ENCODE measurements at places on chromosomes 5 and 9.
A peak's percentile ranks its signal among the peaks of the same experiment; 100 is the strongest.

DNA sequence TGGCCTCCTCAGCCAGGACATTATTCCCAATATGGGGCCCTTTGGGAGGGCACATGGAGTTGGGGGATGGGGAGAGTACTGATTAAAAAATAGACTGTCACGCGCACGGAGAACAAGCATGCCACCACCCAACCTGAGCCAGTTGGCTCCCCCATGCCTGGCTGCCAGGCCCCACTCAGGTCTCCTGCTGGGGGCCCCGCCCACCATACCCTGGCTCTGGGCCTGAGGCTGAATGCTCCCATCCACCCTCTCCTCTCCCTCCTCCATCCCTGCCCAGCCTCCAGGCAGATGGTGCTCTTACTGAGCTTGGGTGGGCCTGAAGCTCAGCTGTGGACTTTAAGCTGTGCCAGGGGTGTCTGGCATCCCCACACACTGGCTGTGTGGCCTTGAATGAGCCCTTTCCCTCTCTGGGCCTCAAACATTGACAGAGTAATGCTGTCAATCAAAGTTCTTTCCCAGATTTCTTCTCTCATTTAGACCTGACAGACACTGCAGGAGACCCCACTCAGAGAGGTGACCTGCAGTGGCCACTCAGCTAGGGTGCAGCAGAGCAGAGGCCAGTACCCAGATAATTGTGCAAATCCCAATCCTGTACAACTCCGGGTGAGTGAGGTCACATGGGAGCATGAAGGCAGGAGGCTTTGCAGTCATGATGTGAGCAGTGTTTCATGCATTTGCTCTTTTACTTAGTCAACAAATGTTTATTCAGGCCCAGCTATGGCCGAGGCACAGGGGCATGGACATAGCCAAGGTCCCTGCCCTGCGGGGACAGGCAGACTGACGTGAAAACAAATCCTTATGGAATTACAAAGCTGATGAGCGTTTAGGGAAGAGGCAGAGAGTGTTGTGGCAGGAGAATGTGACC, 9.8 kb upstream of the SYNPO start:
- DNase-seq = no peak

GRCh38 chr5:169408171-169408570, 107.2 kb upstream of the SLIT3 start:
- DNase-seq = no peak

GRCh38 chr5:439636-440035, 3.3 kb upstream of the EXOC3 start:
- DNase-seq = no peak

- no peak for DNase-seq
These were observed 122.9 kb upstream of the SARDH start for GRCh38 chr9:133861086-133861485.

DNA sequence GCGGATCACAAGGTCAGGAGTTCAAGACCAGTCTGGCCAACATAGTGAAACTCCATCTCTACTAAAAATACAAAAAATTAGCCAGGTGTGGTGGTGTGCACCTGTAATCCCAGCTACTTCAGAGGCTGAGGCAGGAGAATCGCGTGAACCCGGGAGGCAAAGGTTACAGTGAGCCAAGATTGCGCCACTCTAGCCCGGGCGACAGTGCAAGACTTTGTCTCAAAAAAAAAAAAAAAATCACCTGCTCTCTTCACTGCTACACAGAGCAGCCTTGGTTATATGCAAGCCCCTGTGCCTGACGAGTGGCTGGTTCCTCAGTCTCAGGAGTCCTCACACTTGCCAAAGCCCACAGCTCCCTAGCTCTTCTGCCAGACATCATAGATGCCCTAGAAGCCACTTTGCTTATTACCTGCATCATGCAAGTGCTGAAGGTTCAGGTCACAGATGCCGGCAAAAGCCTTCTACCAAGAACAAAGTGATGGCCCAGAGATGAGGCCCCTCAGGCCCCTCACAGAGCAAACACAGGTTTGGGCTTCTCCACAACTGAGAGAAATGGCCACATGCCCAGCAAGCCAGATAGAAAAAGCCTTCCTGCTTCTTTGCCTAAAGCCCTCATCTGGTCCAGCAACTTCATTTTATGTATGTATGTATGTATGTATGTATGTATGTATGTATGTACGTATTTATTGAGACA, 176.4 kb downstream of the AUH start:
- DNase-seq = no peak

DNA sequence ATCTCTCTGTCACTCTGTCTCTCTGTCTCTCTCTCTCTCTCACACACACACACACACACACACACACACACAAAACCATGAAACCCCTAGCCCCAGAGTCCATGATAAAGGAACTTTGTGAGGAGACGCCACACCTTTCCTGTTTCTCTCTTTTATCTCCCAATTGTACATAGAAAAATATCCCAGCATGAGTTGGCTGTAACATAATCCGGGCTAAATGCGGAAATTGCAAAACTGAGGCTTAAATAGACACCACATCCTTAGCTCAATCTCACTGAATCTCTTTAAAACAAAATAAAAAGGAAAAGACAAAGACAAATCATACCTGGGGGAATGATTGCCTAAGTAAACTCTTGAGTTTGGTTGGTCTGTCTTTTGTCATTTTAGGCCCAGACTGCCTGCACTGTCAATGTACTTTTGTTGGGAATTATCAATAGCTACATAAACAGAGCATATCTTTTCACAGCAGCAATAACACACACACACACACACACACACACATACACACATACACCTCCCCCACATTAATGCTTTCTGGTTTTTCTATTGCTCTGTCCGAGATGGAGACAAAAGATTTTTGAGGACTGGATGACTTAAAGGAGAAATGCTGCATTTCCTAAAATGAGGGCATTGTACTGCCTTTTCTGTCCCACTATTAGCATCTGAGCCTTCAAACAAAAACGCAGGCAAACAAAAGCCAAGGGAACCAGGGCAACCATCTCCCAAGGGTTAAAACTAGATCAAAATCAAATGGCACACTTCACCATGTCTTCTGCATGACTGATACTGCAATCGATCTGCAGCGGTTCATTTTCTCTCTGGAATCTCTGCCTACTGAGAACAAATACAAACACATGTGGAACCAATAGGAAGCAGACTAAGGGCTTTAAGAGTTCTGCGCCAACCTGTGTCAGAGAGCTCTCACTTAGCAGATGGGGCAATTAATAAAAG, 321.5 kb downstream of the NFIB start:
- DNase-seq = no peak

DNA sequence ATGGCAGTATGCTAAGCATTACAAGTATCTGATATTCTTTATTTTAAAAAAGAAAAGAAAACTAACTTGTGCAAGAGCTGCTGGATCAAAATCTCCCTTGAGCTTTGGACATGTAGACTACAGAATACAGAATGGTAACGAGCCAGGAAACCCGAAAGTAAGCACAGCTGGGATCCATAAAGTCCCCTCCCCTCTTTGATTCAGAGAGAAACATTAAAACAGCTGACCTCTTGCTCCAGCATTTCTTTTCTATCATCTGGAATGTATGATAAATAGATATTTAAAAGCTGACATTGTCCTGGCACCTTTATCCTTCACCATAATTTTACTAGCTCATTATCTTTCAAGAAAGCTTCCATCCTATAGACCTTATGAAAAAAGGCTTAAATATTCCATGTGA, 28.2 kb upstream of the LPAR1 start:
- no peak for DNase-seq

- DNase-seq = no peak
These were observed 218.9 kb downstream of the CACNA1B start for GRCh38 chr9:138096519-138096845.

GRCh38 chr5:78771260-78772205, 123.0 kb upstream of the LHFPL2 start:
- DNase-seq = no peak

- DNase-seq = no peak
These were observed 54.7 kb upstream of the PRLR start for GRCh38 chr5:35285011-35285410.

GRCh38 chr5:96614110-96614691, 48.0 kb upstream of the CAST start:
- DNase-seq = peak; percentile 37

DNA sequence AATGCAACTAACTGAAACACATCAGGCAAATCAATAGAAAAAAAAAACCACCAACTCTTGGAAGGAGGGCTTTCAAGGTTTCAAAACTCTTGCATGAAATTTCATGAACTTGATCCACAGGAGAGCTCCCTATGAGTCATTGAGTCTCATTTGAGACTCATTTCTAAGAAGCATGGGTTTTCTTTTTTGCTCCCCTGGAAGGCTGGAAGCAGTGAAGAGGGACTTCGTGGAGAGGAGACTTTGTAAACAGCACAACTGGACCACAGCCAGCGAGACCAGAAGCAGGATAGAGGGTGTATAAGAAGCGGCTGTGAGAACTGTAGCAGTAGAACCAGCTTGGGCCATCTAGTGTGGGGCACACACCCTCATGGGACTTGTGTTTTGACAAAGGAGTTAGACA, 41.2 kb upstream of the RAPGEF1 start:
- DNase-seq = no peak

DNA sequence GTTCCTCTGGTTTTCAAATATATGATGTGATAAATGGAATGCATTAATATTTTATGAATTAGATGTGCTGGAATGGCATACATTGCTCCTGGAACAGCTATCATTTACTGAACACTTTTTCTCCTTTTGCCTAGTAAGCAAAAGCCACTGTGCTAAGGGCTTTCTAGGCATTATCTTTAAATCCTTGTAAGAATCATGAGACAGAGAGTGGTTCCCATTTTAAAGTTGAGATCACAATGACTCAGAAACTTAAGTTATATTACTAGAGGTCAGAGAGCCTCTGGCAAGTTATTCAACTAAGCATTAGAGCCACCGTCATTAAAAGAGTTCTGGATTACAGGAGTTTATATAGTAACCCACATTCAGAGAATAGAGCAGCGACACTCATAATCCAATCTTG, 26.7 kb upstream of the FSD1L start:
- no peak for DNase-seq

DNA sequence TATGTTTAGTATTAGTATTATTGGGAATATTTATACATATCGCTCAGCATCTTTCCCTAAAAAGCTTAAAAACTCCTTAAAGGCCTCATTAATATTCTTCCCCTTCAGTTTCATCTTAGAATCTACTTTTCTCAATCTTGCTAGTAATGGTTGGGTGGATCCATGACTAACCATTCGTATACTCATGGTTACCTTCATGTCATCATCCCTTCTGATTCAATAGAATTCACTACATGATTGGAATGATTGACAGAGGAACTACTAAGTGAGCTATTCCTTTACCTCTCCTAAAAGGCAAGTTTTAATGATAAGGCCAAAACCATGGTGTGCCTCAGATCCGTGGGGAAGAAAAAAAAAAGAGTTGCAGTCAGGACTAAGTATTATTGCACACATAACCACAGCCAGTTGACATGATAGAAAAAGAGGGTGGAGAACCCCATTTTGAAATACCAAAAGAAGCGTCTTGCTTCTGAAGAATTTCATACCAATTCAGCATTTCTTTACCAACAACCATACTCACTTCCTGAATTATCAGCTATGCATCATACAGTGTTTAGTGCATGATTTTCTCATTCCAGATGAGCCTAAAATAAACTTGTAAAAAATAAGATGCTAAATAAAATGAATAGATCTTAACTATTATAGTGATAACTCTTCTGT, 624.6 kb downstream of the PDE4D start:
- DNase-seq = no peak

DNA sequence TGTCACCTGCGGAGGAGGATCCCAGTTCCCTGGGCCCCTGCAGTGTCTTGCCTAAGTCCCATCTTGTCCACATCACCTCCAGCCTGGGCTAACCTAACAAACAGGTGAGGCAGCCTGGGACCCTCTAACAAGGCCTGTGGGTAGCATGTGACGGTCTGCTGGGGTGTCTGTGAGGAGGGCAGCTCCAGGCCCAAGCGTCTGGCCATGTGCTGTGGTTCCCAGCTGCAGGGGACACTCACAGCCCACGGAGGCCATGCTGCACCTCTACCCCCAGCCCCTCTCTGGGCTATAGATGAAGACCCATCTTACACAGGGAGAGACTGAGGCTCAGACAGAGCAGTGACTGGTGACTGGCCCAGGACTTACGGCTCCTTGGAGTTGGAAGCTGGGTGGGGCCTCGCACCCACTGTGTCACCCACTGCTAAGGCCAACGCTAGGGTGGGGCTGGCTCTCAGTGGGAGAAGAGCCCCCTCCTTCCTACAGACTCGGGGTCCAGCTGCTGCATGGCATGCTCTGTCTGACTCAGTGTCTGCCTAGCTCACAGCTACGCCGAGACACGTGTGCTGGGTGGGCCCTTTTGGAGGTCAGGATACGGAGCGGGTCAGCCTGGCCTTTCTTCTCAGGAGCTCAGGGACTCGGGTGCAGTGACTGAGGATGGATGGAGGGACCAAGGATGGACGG, 40.8 kb upstream of the RNF130 start:
- DNase-seq = no peak

DNA sequence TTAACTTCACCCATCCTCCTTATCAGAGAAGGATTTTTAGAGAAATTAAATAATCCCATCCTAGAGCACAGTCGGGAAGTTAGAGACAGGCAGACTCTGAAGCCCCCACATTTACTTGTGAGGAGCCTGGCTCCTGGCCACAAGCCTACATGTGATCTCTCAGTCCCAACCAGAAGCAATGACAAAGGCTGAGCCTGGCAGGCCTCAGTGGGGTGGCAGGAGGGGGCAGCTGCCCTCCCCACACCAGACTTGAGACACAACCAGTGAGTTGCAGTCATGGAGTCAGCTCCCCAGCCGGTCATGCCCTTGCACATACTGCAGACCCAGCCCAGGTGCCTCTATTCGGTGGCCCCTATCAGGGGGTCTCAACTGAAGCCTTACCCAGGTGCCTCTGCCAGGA, 11.0 kb downstream of the NAIF1 start:
- DNase-seq = no peak

DNA sequence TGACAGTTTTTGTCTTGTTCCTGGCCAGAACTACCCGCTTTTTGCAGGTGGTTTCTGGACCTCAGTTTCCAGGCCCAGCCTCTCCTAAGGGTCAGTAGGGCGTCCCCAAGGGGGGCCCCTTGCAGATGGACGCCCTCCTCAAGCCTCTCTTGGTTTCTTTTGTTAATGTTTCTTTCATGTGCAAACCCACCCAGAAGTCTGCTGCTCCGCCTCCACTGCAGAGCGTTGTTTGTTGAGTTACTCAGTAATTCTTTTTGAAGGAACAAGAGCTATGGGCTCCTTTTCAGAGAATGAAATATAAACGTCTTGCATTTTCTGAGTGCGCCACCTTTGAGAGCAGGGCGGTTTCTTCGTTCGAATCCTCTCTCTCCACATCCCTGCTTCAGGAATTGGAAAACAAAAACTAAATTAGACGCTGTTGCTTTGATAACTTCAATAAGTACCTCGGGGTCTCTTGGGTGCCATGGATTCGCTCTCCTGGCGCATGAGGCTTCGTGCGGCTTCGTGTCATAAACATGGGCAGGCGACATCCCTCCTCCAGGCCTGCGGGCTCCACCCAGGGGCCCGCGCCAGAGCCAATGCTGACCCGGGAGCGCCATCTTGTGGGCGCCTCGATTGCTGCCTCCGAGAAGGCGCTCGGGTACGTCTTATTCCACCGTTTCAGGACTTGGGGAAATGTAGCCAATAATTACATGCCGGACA, 38.3 kb upstream of the CKMT2 start:
- peak; percentile 82 for DNase-seq

- DNase-seq = no peak
These were observed 659.3 kb downstream of the TLE1 start for GRCh38 chr9:81030027-81030426.

- DNase-seq = no peak
These were observed 46.1 kb downstream of the DCP2 start for GRCh38 chr5:113022661-113023060.

- DNase-seq = no peak
These were observed 77.2 kb downstream of the TMC1 start for GRCh38 chr9:72598639-72599038.

GRCh38 chr5:81315336-81315735, 13.9 kb downstream of the ZCCHC9 start:
- DNase-seq = no peak

- no peak for DNase-seq
These were observed 235.2 kb downstream of the EPB41L4A start for GRCh38 chr5:112183874-112184273.
